Calu3 (cell line): ENCODE measurements at places on chromosomes 7 and 10. TPM values are rescaled to one million over a fixed set of nuclear protein-coding genes. Genes with fewer than 3 reads are reported as not detected.
A peak's percentile ranks its signal among the peaks of the same experiment; 100 is the strongest.

- peak overlapping the region; percentile 85 for H3K27ac ChIP-seq
- peak overlapping the region; percentile 97 for H3K4me3 ChIP-seq
- H3K27me3 ChIP-seq = peaks cover 21% of the 10 kb centered on the region
- peaks cover 18% of the 10 kb centered on the region for H3K36me3 ChIP-seq
These were observed 474 bp downstream of the ORC5 start for GRCh38 chr7:104207348-104207730.

GRCh38 chr7:75946207-75946855 lies 31.4 kb downstream of the POR start:
- no peaks in the 10 kb centered on the region for H3K27me3 ChIP-seq
- DNase-seq = no peak
- peak overlapping the region; percentile 87 for H3K27ac ChIP-seq
- H3K36me3 ChIP-seq = peaks cover 12% of the 10 kb centered on the region
- peaks cover 19% of the 10 kb centered on the region for H3K4me1 ChIP-seq

DNA sequence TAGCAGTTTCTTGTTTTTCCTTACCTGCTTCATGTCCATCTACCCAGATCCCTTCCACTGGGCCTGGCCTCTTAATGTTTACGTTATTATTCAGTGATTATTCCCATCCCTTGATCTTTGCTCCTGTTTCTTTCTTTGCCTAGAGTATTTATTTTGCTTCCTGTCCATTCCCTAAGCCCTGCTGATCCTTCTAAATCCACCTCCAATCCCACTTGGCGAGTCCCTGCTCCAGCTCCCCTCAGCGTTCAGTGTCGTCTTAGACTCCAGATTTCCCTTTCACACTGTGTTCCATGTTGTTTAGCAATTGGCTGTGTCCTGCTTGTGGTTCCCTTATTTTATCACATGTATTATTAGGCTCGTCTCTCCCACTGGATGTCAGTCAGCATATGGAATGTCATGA lies 7.3 kb downstream of the PPP2R2D start:
- H3K4me3 ChIP-seq = no peak overlapping the region
- H3K27ac ChIP-seq = no peak overlapping the region
- H3K27me3 ChIP-seq = no peaks in the 10 kb centered on the region
- DNase-seq = no peak
- peaks cover 30% of the 10 kb centered on the region for H3K4me1 ChIP-seq

GRCh38 chr7:117230276-117231046 lies 92.4 kb downstream of the WNT2 start:
- H3K4me3 ChIP-seq = no peak overlapping the region
- no peaks in the 10 kb centered on the region for H3K27me3 ChIP-seq
- H3K36me3 ChIP-seq = no peaks in the 10 kb centered on the region
- H3K4me1 ChIP-seq = no peaks in the 10 kb centered on the region
- no peak for DNase-seq

GRCh38 chr10:133125901-133126300 lies 34.1 kb upstream of the KNDC1 start:
- no peak for DNase-seq
- peaks cover 48% of the 10 kb centered on the region for H3K27me3 ChIP-seq
- H3K4me1 ChIP-seq = no peaks in the 10 kb centered on the region
- no peak overlapping the region for H3K27ac ChIP-seq
- no peaks in the 10 kb centered on the region for H3K36me3 ChIP-seq

DNA sequence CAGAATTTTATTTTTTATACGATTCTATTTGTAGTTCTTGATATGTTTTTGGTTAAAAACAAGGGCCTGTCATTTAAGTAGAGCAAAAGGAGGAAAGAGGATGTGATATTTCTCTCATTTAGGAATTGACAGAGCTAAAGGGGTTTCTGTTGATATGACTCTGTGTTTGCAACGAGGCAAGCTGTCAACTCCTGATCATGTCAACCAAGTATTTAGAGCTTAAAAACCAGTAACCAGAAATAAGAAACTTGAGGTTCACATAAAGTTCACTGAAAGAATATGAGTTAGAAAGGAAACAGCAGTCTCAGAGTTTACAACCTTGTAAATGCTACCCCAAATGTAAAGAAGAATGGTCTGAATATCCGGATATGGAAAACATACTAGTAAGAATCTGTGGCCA lies 434.2 kb downstream of the PARD3 start:
- no peak overlapping the region for H3K27ac ChIP-seq
- H3K27me3 ChIP-seq = no peaks in the 10 kb centered on the region
- no peak for DNase-seq
- H3K4me1 ChIP-seq = no peaks in the 10 kb centered on the region

DNA sequence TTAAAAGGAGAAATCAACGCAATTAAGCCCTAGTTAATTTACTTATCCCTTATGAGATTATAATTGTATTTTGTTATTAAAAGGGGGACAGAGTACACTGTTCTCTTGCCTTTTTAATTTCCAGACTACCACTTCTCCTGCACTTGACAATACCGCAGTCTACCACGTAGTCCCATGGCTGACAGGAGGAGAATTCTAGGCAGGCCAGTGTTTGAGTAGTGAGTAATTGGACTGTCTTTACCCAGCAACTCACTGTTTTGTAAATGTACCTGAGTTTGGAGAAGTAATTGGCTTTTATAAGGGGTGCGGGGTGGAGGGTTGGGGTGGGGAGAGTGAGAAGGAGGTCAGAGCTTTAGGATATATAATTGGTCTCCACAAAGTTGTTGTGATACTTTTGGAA lies 85.4 kb downstream of the CFTR start:
- H3K4me3 ChIP-seq = no peak overlapping the region
- H3K4me1 ChIP-seq = peaks cover 24% of the 10 kb centered on the region
- H3K27me3 ChIP-seq = no peaks in the 10 kb centered on the region

- peaks cover 12% of the 10 kb centered on the region for H3K4me1 ChIP-seq
- H3K4me3 ChIP-seq = no peak overlapping the region
- no peaks in the 10 kb centered on the region for H3K36me3 ChIP-seq
- H3K27ac ChIP-seq = no peak overlapping the region
- DNase-seq = no peak
These were observed 162.0 kb upstream of the PLXNA4 start for GRCh38 chr7:132738254-132738653.

DNA sequence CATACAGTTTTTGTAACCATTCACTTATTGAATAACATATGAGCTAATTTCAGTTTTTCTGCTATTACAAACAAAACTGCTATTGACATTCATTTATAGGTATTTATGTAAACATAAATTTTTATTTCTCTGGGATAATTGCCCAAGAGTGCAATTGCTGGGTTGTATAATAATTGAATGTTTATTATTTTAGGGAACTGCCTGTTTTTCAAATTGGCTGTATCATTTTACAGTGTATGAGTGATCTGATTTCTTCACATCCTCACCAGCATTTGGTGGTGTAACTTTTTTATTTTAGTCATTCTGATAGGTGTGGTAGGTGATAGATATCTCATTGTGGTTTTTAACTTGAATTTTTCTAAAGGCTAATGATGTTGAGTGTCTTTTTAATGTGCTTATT lies 26.4 kb downstream of the KIF11 start:
- H3K4me3 ChIP-seq = no peak overlapping the region
- H3K27me3 ChIP-seq = no peaks in the 10 kb centered on the region
- no peak for DNase-seq
- peaks cover 37% of the 10 kb centered on the region for H3K36me3 ChIP-seq

GRCh38 chr7:132351954-132352499 lies 224.2 kb downstream of the PLXNA4 start:
- DNase-seq = no peak
- H3K27me3 ChIP-seq = peaks cover 98% of the 10 kb centered on the region
- H3K27ac ChIP-seq = no peak overlapping the region
- no peak overlapping the region for H3K4me3 ChIP-seq

DNA sequence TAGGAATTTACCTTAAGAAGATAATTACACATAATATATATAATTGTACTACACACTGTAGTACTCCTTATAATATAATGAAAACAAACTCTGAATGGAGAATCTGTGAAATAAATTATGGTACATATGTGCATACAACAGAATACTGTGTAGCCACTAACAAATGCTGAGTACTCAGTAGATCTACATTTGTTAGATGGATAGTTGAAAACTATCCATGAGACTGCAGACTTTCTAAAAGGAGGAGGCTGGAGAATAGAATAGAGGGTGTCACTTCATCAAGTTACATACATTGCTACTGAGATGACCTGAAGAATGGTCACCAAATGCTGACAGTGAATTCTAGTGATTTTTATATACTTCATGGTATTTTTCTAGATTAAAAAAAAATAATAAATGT lies 68.7 kb upstream of the OGDHL start:
- no peaks in the 10 kb centered on the region for H3K27me3 ChIP-seq
- H3K4me1 ChIP-seq = peaks cover 21% of the 10 kb centered on the region
- H3K36me3 ChIP-seq = peaks cover 5% of the 10 kb centered on the region
- no peak for DNase-seq
- H3K27ac ChIP-seq = no peak overlapping the region
- no peak overlapping the region for H3K4me3 ChIP-seq

DNA sequence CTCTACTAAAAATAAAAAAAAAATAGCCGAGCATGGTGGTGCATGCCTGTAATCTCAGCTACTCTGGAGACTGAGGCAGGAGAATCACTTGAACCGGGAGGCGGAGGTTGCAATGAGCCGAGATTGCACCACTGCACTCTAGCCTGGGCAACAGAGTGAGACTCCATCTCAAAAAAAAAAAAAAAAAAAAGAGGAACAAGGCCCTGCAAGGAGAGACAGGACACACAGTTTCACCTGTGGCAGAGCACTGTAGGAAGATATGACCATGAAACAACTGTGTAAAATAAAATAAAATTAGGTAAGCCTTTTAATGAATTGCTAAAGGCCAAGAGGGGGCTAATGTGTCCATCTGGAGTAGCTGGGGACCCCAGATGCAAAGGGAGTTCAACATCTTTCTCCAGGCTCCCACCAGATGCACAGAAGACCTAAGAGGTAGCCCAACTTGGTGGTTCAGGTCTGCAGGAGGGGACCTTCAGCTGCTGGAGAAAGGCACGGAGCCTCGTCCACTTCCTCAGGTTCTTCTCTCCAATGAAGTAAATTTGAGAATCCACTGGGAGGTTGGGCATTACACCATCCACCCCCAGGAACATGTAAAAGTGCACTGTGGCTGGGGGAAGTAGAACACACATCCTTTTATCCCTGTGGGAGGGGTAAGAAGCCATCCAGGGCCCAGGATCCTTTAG lies 12.7 kb downstream of the PPIF start:
- H3K4me3 ChIP-seq = no peak overlapping the region
- no peak for DNase-seq
- H3K27me3 ChIP-seq = peaks cover 13% of the 10 kb centered on the region
- no peak overlapping the region for H3K27ac ChIP-seq
- H3K36me3 ChIP-seq = peaks cover 4% of the 10 kb centered on the region
- H3K4me1 ChIP-seq = no peaks in the 10 kb centered on the region

GRCh38 chr10:70714245-70714644 lies 41.9 kb downstream of the ADAMTS14 start:
- H3K27ac ChIP-seq = no peak overlapping the region
- H3K27me3 ChIP-seq = peaks cover 38% of the 10 kb centered on the region
- H3K4me3 ChIP-seq = no peak overlapping the region
- peaks cover 18% of the 10 kb centered on the region for H3K4me1 ChIP-seq

GRCh38 chr7:15848901-15849300 lies 162.4 kb upstream of the MEOX2 start:
- no peaks in the 10 kb centered on the region for H3K4me1 ChIP-seq
- DNase-seq = no peak
- H3K27me3 ChIP-seq = no peaks in the 10 kb centered on the region
- H3K27ac ChIP-seq = no peak overlapping the region
- no peaks in the 10 kb centered on the region for H3K36me3 ChIP-seq

Gene EVX1
- not detected in 2 replicates for total RNA-seq

Gene EBF3
- not detected in 2 replicates for total RNA-seq

Gene INMT
- total RNA-seq = not detected in 2 replicates

Gene VAX1
- not detected in 2 replicates for total RNA-seq

Gene TFR2
- total RNA-seq = 0.90 and 1.5 TPM in 2 replicates
